ENCODE measurements at places on chromosomes 7 and 10. TPM values are rescaled to one million over a fixed set of nuclear protein-coding genes. Genes with fewer than 3 reads are reported as not detected.
A peak's percentile ranks its signal among the peaks of the same experiment; 100 is the strongest.

DNA sequence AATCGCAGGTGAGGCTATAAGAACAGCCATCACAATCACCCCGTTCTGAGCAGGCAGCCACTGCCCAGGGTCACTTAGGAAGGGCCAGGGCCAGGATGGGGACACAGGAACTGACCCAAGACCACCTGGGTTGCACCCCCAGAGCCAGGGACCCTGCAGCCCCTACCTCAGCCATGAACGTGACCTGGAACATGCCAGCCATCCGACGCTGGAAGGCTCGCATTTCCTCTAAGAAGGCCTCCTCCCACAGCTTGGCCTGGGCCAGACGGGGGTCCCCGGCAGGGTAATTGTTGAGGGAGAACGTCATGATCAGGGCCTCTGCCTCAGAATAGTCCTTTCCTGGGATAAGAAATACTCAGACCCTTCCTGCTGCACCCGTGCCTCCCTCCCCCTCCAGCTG is 5.0 kb downstream of the NPC1L1 start:
- no peak for DNase-seq

DNA sequence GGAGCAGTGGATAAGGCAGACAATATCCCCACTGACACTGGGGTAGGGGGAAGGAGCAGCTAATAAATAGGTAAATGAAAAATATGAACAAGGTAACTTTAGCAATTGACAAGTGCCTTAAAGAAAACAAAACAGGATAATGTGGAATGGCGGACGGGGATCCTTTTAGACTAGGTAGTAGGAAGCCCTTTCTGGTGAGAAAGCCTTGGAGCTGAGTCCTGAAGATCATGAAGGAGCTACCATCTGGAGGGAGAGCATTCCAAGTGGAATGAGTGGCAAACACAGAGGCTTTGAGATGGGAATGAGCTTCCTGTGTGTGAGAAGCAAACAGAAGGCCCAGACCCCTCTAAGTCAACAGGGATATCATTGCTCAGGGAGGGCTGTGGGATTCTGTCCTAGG is 16.0 kb upstream of the ATXN7L1 start:
- no peak for DNase-seq

DNA sequence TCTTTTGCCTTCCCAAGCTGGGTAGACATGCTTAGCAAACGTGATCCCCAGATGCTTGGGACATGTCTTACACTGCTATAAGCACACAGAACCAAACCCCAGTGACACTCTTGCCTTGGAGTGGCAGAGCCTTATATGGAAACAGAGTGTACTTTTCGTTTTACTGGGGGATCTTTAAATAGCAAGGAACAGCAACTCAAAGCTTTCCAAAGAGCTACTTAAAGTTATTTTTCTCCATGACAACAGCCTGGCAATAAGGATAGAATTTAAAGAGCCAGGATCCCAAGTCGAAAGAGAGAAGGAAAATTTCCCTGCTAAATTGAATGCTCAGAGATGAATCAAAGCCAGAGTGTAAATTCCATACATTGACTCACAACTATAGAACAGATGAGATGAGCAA is 67.8 kb downstream of the ZNF365 start:
- no peak for DNase-seq

DNA sequence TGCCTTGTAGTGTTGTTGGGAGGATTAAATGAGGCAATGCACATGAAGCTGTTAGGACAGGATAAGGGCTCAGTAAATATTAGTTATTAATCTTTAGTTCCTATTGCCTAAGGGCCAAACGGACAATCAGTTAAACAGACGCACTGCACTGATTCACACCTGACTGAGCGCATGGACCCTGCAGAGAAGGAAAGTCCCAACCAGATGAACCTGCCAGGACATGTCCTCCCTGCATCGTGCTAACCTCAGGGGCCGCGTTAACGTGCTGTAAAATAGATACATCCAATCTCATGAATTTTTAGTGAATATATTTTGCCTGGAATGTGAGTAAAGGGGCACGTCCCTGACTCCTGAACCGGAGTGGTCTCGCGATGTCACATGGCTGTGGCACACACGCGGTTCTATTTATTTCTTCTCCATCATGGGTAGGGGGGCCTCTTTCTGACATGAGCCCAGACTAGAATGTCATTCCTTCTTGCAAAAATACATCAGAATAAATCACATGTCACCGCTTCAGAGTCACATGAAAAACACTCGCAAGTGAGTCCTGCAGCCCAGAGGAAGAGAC is 12.3 kb downstream of the ADARB2 start:
- DNase-seq, result no peak

DNA sequence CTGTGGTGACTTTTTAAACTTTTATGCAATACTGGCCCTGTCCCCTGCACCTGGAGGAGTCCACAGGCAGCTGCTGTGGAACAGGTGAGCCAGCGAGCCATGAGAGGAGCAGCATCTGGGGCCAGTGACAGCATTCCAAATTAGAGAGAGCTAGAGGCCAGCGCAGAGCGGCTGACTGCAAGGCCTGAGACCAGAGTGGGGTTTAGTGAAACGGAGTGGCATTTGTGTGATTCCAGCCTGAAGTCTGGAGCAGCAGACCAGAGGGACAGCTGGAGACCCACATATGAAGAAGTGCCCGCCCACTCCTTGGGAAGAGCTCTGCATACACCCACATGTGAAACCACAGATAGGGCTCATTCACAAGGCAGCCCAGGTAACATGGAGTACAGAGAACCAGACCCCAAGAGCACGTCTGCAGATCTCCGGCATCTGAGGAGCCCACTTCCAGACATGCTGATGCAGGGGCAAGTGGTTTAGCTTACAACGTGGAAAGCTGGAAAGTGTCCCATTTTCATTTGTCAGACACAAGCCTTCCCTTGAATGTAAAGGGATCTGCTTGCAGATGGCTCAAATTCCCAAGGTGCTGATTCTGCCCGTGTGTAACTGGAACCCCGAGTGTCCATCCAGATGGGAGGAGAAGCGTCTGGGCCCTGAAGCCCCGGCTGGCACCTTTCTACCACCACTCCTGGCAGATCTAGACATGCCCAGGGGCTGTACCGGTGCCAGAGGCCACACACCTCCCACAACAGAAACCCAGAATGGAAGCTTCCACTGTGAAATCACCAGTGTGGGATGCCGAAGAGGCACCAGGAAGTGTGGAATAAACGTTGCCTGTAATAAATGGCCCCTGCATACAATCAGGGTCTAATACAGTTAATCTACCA is 256.0 kb upstream of the TCERG1L start:
- no peak for DNase-seq

DNA sequence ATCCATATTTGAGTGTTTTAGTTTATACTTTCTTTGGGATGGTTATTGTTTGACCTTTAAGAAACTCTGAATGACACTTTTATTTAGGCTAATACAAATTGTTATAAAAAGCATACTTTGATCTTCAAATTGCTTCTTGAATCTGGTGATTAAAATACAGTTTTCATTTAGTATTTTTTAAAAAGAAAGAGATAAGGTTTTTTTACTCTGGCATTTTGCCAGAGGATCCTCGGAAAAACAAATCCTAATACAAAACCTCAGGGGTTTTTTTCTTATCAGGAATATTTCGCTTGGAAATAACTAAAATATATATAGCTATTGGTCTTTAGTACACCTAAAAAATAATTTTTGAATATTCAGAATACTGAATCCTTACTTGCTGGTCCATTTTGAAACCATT is 17.0 kb downstream of the MIOS start:
- no peak for DNase-seq

- no peak for DNase-seq
Observed at GRCh38 chr10:31708046-31708445, 220.6 kb downstream of the ARHGAP12 start.

GRCh38 chr7:3112479-3113134 is 68.9 kb upstream of the CARD11 start:
- no peak for DNase-seq

GRCh38 chr7:13992596-13992964 is 3.1 kb upstream of the ETV1 start:
- no peak for DNase-seq

GRCh38 chr7:47574482-47575329 is 7.2 kb downstream of the TNS3 start:
- DNase-seq, result no peak

- DNase-seq, result peak; percentile 37
Observed at GRCh38 chr7:1693991-1694524, 24.0 kb downstream of the ELFN1 start.

- no peak for DNase-seq
Observed at GRCh38 chr7:96665689-96666088, 44.0 kb downstream of the SEM1 start.

Gene HDAC9
- total RNA-seq, result 5.0 TPM

Gene OR2A25
- total RNA-seq, result not detected

Gene PLEKHS1
- total RNA-seq, result not detected

Measured in lung microvascular endothelial cell (primary cell).